ENCODE measurements at places on chromosomes 16 and 17. TPM values are rescaled to one million over a fixed set of nuclear protein-coding genes. Genes with fewer than 3 reads are reported as not detected.

DNA sequence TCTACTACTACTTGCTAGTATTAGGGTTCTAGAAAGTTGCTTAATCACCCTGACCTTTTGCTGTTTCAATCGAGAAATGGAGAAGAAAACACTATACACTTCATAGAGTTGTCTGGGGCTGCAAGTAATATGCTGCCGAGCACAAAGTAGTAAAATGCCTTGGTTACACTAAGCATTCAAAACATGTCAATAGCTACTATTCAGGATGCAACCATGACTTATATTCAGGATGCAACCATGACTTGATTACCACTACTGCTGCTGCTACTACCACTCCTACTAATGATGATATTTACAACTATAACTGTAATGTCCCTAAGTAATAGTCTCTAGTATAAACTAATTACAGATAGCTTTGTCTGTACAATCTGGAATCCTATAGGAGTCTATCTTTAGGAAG is 35.3 kb downstream of the ADAMTS18 start:
- no peak for DNase-seq

GRCh38 chr16:51137097-51137496 is 14.0 kb downstream of the SALL1 start:
- DNase-seq = no peak

GRCh38 chr17:57670769-57671569 is 74.1 kb downstream of the CCDC182 start:
- no peak for DNase-seq

DNA sequence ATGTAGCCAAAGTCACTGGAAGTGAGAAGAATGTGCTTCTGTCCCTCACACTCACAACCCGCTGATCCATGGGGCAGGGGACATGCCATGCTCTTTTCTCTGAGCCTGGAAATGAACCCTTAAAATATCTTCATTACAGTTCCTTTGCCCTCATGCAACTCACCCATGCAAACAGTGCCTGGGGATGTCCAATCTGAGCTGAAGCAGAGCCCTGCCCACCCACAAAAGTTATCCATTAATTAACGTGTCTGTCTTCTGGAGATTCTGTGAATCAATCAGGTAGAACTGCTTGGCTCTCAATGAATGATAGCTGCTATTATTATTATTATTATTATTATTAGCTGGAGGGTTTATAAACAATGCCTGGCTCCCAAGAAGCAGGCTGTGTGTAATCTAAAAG is 133.7 kb downstream of the USP31 start:
- no peak for DNase-seq

- no peak for DNase-seq
These were observed 15.3 kb upstream of the TXNDC11 start for GRCh38 chr16:11757671-11758545.

- no peak for DNase-seq
These were observed 178.7 kb downstream of the CHD9NB start for GRCh38 chr16:52874042-52874441.

- DNase-seq = no peak
These were observed 38.5 kb downstream of the TMEM235 start for GRCh38 chr17:78269955-78270381.

Gene TMEM235
- not detected for polyA plus RNA-seq

- no peak for DNase-seq
These were observed 6.7 kb upstream of the GAST start for GRCh38 chr17:41705271-41705991.

Data from heart right ventricle (tissue), 16 donors.